IPS-NIHi11 (cell line): ENCODE measurements at places on chromosomes 3 and 15.

DNA sequence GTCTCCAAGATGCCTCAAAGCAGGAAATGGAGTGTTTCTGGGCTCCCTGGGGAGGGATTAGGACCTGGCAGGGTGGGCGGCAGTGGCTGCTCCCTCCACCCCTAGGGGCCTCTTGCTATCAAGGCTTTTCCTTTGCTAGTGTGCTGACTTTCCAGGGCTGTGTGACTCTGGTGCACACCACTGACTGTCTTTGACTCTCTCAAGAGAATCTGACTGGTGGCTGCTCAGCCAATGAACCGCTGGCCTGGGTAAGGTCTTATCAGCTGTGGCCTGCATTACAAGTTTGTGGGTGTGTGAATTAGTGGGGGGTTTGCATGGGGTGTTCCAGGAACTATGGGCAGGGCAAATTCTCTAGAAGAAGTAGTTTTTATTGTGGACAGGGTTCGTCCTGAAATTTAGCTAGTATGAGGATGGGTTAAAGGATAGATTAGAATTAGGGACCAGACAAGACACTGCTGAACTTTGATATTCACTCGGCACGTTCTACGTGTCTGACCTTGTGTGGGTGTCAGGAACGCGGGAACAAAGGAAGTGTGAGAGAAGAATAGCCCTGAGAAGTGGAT lies 29.5 kb downstream of the SIAH2 start:
- DNase-seq: peak; percentile 45

- DNase-seq: no peak
Observed at GRCh38 chr3:133840767-133841166, 35.2 kb downstream of the SRPRB start.

- DNase-seq: no peak
Observed at GRCh38 chr3:89098173-89098572, 9.2 kb upstream of the EPHA3 start.

GRCh38 chr3:194107107-194107506 lies 28.8 kb upstream of the HES1 start:
- DNase-seq: no peak

DNA sequence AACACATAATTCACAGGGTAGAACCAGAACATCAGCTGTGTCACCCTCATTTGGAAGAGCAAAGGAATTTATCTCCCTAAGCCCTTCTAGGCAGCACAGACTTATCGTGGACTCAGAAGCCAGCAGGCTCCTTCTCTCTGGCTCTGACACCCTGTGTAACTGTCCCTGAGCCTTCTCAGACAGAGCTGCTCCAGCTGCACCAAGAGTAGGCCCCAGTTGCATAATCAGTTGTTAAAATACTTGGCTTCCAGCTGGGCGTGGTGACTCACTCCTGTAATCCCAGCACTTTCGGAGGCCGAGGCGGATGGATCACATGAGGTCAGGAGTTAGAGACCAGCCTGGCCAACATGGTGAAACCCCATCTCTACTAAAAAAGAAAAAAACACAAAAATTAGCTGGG lies 49.4 kb upstream of the ACVR2B start:
- DNase-seq: no peak

GRCh38 chr15:42079401-42079908 lies 14.9 kb downstream of the PLA2G4D start:
- DNase-seq: no peak

- no peak for DNase-seq
Observed at GRCh38 chr3:116815321-116815720, 105.7 kb downstream of the TUSC7 start.
